ENCODE measurements at places on chromosomes 3 and 15.

- DNase-seq = no peak
These were observed 317.5 kb upstream of the SLCO3A1 start for GRCh38 chr15:91535856-91536500.

DNA sequence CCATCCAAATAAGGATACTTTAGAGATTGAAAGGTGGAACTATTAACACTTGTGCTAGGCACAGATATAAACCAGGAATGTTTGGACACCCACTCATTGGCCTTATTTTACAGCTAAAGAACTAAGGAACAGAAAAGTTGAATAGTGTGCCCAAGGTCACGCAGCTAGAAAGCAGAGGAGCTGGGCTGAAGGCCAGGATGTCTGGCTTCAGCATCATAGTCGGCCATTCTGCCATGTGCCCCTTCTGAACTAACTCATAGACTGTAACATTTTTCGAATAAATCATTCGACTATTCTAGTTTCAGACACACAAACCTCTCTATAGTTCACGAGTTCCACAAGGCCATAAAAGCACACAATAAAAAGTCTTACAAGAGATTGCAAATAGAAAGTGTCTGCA lies 71.1 kb downstream of the SUMF1 start:
- no peak for DNase-seq

DNA sequence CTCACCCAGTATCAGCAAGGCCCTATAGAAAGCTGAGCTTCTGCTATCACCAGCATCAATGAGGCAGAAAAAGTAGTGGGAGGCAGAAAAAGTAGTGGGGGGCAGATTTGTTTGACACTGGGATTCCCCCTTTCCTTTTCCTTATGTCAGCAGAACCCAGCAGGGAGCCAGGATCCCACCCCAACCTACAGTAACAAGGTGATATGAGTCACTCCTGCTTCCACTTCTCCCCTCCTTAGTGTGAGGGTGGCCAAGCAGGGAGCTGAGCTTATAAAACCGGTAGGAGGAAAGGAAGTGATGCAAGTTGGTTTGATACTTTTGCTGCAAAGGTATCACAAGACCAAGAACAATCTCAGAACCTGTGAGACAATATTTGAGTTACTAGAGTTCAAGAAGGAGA lies 128.7 kb downstream of the SCAPER start:
- DNase-seq = no peak

GRCh38 chr3:149448331-149448831 lies 26.1 kb upstream of the TM4SF4 start:
- DNase-seq = no peak

GRCh38 chr3:152039887-152040286 lies 166.4 kb downstream of the SUCNR1 start:
- no peak for DNase-seq

DNA sequence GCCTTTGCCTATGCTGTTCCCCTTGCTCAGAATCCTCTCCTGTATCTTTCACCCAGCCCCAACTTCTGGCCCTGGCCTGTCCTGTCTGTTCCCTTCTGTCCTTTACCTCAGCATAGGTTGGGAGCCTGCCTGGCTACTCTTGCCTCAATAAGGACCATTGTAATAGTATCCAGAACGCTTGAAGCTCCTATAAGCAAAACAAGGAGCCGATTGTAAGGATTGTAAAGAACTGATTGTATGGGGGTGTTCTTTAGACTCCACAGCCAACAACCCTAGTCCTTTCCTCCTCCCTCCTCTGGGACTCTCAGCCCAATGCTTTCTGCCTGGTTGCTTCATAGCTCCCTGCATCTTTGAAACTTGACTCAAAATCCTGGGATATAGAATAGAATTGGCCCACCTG lies 18.7 kb upstream of the RAD54L2 start:
- DNase-seq = no peak

GRCh38 chr3:181709537-181710279 lies 2.0 kb upstream of the SOX2 start:
- DNase-seq = peak; percentile 49

DNA sequence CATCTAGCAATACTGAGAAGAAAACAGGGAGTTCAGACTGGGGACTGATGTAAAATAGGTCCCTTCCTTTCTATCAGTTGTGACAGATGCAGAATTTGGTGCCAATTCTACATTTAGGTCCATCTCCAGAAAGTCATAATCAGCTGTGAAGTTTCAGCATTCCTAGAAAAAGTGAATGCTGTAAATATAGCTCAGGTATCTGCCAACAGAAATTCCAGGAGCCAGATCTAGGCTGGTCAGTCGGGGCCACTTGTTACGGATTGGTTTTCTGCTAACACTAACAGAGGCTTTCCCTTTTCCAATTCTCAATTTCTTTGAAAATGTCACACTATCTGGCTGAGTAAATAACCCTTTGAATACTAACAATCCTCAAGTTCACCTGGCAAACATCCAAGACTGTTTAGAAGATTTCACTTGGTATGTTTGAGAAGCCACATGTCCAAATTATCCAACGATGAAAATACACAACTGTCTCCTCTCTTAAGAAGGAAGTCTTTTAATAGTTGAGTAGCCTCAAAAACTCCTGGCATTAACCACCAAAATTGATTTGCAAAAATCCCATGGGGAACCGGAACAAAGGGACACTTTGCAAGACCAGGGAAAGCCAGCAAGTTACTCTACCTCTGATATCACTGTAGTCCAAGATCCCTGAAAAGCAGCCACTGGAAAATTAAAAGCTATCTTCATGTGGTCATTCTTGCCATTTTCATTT lies 222.3 kb downstream of the ZMAT3 start:
- no peak for DNase-seq

- no peak for DNase-seq
These were observed 10.2 kb downstream of the OXTR start for GRCh38 chr3:8759038-8759707.

DNA sequence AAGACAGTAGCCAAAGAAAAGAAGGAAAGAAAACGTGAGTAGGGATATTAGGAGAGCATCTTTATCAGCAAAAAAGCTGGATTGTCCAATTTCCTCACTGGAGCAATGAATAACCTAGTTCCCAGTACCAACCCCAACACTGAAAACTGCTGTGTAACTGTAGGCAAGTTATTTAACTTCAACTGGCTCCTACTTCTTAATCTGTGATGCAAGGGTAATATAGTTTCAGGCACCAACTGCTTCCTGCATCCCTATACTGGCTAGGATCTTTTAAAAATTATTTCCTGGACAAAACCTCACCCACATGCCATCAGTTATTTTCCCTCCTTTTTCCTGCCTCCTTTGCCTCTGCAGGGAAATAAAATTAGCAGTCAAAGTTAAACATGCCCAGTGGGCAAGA lies 59.6 kb downstream of the ZBTB20 start:
- DNase-seq = no peak

- DNase-seq = no peak
These were observed 22.6 kb downstream of the VGLL3 start for GRCh38 chr3:86968244-86968932.

- no peak for DNase-seq
These were observed 220.1 kb downstream of the TUSC7 start for GRCh38 chr3:116929505-116930222.

DNA sequence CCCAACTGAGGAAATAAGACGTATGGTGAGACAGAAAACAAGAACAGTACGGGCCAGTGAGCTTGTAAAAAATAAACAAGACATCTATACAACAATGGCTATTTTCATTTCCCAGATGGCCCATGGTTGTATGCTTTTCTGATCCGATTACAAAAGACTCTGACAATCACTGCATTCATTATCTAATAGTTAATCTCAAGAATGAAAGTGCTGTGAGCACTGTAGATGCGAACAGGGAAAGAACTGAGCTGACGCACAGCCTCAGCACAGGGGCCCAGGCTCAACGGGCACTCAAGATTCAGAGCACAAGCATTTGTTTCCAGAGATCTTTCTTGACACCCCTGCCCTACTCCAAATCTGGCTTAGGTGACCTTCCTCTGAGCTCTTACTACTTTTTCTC lies 6.9 kb downstream of the MTMR10 start:
- DNase-seq = no peak

DNA sequence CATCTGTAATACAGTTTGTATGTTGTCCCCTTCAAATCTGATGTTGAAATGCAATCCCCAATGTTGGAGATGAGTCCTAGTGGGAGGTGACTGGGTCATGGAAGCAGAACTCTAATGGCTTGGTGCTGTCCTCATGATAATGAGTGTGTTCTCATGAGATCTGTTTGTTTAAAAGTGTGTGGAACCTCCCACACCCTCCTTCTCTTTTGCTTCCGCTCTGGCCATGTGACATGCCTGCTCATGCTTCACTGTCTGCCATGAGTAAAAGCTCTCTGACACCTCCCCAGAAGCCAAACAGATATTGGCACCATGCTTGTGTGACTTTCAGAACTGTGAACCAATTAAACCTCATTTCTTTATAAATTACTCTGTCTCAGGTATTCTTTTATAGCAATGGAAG lies 794.0 kb upstream of the CFAP20DC start:
- DNase-seq = no peak

DNA sequence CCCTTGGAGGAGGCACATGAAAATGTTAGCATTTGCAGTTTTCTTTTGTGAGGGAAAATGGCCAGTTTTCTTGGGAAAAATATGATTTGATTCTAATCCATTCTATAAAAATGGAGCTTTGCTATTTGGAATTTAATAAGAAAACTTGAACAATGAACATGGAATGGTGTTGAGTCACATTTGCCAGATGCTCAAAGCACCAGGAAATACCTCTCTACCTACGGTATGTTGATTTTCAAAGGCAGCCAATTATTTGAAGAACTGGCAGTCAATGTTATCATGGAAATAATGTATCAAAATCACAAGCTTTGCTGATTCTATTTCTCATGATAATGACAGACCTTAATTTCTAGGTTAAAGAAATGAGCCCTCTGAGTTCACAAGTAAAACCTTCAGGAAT lies 14.9 kb downstream of the NME9 start:
- no peak for DNase-seq

GRCh38 chr3:113018536-113019181 lies 27.9 kb downstream of the GTPBP8 start:
- DNase-seq = no peak

DNA sequence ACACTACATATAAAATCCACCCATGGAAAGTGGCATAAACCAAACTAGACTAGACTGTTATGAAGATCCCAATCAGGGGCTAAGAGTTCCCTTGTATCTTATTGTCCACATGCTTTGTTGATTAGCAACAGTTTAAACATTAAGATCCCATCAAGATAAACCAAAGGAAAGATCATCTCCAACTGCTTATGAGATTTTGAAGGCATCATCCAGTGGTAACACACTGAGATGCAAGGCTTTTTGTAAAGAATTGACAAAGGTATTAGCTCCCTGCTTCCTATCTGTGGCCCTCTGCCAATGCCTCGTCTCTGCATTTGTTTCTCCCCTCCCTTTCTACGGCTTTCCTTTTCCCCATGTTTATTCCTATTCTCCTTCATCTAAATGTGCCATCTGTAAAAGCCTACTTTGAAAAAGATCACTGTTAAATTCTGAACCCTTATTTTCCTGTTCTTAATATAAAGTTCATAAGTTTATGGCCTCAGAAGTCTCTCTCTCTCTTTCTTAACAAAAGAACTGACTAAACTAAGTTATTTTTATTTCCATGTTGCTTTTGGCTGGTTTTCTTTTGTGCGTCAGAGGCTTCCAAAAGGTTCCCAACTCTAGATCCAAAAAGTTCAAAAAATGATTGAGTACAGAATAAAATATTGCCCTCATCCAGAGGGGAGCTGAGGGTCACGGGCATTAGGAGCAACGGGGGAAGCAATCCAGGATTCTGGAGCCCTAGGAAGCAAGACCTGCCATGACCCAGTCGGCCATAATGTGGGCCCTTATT lies 5.5 kb downstream of the PLD1 start:
- DNase-seq = no peak

DNA sequence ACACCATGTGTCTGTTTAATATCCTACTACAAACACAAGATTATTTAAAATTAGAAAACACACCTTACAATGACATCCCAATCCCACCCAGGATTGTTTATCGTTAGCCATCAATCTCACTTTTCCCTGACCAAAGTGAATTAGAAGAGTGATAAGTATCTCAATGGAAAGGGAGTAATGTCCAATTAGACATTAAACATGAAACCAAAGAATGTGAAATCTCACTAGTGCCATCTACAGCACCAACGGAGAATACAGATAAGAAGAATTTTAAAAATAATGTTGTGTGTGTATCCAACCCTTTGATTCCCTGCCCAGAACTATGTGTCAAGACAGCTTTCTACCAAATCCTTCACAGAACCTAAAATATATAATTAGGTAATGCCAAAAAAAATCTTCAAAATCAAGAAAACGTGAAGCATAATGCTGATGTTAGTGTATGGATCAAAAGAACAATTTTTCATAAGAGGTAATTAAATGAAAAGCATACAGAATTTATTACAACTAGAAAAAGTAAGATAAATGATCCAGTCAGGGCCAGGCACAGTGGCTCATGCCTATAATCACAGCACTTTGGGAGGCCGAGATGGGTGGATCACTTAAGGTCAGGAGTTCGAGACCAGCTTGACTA lies 64.2 kb downstream of the SCAPER start:
- no peak for DNase-seq

- DNase-seq = no peak
These were observed 8.3 kb downstream of the PLD1 start for GRCh38 chr3:171801738-171802589.

- no peak for DNase-seq
These were observed 29.7 kb downstream of the CACNA2D2 start for GRCh38 chr3:50473768-50474167.

DNA sequence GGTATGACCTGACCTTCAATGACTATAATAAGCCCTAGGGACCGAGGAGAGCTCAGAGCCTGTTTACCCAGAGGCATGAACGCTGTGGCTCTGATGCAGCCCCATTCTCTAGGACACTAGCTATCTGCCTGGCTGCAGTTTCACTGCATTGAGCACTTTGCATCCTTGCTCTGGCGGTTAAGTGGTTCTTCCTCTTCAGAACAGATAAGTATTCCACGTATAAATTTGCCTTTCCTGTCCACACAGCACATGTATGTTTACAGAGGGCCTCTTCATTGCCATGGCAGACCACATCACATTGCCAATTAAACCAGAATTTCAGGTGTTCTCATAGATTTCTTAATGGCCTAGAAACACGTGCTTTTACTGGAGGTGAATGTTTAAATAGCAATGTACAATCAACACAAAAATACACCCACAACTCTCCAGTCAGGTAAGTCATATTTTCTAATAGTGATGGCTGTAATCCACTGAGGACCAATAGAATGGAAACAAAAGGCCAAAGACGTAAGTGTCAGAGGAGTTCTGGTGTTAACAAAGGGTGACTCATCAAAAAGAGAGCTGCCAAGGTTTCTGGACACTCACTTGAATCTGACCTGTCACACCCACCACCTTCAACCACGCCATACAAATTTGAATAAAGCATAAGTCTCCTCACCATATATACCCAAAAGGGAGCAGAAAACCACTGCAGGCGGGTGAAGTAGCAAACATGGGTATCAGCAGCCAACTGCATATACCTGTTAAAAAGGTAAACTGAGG lies 553.4 kb downstream of the OCA2 start:
- DNase-seq = no peak

GRCh38 chr3:39812537-39812936 lies 3.1 kb downstream of the MYRIP start:
- DNase-seq = no peak

DNA sequence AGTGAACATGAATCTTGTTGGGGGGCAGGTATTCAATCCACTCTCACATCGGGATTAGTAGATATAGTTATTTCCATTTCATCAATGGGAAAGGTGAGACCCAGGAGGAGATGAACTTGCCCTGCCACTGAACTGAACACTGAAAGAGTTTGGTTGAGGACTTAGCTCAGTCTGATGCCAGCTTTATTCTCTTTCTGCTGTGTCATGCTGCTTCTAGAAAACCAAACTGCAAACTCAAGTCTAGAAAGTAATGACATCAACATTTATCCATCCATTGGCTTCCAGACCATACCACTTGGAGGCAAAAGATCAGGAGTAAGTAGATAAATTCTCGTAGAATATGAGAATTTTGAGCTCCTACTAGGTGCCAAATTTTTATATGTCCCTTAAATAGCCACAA lies 288.0 kb upstream of the CTNNB1 start:
- no peak for DNase-seq
